ENCODE measurements at places on chromosomes 11 and 22. TPM values are rescaled to one million over a fixed set of nuclear protein-coding genes. Genes with fewer than 3 reads are reported as not detected.

- no peak overlapping the region for H3K4me3 ChIP-seq
- DNase-seq = no peak
- no peaks in the 10 kb centered on the region for H3K36me3 ChIP-seq
- no peak overlapping the region for H3K27ac ChIP-seq
These were observed 465.0 kb downstream of the GUCY1A2 start for GRCh38 chr11:106553304-106553703.

GRCh38 chr11:94769880-94770279 lies 1.7 kb downstream of the AMOTL1 start:
- no peak overlapping the region for H3K4me3 ChIP-seq
- peaks cover 6% of the 10 kb centered on the region for H3K4me1 ChIP-seq
- no peak for DNase-seq

Gene MYOD1
- total RNA-seq = not detected

Gene OR2D2
- total RNA-seq = not detected

Gene APOA4
- not detected for total RNA-seq

All from CD4-positive, alpha-beta memory T cell (primary cell).